Stimulated activated CD4-positive, alpha-beta T cell treated with anti-CD3 and anti-CD28 coated beads, TNF-alpha, amount 100 ng/mL, for 48 hours (primary cell): ENCODE measurements at places on chromosomes 7 and 10.

DNA sequence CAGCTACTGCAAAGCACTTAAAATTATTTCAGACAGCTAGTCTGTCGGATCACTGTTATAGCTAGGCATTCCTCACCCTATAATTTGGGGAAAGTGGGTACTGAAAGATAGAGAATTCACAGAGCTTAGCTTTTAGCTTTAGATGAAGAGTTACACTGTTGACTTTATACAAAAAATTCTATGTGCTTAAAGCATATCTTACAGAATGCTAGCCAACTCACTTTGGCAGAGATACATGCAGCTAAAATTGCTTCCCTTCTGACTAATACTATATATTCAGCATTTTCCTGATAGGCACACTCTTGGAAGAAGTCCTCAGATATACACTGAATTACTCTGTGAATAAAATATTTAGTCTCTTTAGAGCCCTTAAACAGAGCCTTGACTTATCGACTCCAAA is 353.5 kb upstream of the STEAP1 start:
- DNase-seq, result no peak

DNA sequence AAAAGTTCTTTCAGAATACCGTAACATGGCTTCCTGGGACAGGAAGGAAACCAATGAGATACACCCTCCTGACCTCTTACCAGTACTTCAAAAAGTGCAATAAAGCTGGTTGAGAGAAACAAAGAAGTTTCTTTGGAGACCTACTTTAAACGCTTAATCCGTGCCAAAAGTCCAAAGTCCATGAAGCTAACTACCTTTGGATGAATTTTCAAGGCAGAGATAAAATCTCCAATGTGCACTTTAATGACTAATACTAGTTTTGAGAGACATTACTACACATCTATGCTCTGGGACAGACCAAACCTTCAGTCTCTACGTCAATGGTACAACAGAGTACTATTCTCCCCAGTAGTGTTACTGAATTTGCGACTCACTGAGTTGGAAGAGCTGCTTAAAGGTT is 46.1 kb downstream of the UBE2H start:
- no peak for DNase-seq

DNA sequence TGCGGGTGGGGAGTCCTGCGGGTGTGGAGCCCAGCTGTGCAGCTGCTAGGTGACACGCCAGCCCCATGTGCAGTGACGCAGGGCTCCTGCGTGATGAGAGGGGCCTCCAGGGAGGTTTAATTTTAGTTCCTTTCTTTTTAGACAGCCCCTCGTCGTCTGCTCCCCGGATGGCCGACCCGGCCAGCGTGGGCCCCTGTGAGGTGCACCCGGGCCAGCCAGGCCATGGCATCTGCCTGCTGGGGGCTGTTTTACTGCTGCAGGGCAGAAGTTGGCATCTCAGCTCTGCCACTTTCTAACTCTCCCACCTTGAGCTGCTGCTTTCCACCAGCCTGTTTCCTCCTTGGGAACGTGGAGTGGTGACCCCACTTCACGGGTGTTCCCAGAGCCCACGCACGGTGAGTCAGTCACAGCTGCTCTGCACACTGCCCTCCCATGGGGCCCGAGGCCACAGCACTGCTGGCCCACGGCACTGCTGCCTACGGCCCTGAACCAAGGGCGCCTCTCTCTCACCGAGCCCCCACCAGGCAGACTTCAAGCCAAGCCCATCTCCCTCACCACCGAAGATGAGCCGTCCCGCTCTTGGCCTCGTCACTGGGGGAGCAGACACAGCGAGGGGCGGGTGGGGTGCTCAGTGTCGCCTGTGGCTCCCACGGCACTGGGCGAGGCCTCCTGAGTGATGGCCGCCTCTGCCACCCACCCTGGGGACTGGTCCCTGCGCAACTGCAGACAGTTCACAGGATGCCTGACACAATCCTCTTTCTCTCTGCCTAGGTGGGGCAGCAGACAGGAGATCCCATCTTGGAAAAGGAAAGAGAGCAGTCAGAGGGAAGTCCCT is 21.3 kb downstream of the CYP2W1 start:
- no peak for DNase-seq

GRCh38 chr10:3992382-3993178 is 207.6 kb upstream of the KLF6 start:
- no peak for DNase-seq

DNA sequence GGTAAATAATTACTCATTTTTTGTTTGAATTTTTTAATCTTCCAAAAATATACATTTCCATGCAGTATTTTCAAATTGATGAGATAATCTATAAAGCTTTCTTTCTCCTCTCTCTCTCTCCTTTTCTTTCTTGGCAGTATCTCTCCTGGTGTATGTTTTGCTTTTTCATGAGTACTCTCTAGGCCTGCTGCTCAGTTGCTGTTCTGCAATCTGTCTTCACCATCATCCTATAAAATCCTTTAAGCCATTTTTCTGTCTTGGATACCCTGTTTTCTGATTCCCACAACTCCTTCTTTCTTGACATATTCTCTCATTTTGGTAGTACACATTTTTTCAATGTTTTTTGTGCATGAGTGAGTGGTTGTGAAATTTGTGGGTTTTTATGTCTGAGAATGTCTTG is 1558.1 kb upstream of the LRRTM3 start:
- DNase-seq, result no peak

GRCh38 chr7:38694326-38694725 is 63.2 kb upstream of the AMPH start:
- no peak for DNase-seq

GRCh38 chr10:127736915-127737562 is at the start of gene FOXI2:
FOXI2 (plus strand) TSS chr10:127737185; CDS start chr10:127737274, 89 bp downstream.
- no peak for DNase-seq

DNA sequence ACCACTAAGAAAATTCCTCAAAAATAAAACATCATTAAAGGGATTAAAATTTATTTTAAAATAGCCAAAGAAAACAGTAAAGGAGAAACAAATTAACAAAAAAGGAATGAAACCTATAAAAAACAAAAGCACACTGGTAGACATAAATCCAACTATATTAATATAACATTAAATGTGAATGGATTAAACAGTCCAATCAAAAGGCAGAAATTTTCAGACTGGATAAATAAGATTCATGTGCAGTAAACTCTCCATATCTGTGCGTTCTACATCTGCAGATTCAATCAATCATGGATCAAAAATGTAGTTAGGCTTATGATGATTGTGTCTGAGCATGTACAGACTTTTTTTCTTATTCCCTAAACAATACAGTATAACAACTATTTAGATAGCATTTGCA is 42.6 kb downstream of the ZNF518A start:
- no peak for DNase-seq

- DNase-seq, result no peak
These were observed 3.8 kb downstream of the CLIP2 start for GRCh38 chr7:74292757-74293576.

DNA sequence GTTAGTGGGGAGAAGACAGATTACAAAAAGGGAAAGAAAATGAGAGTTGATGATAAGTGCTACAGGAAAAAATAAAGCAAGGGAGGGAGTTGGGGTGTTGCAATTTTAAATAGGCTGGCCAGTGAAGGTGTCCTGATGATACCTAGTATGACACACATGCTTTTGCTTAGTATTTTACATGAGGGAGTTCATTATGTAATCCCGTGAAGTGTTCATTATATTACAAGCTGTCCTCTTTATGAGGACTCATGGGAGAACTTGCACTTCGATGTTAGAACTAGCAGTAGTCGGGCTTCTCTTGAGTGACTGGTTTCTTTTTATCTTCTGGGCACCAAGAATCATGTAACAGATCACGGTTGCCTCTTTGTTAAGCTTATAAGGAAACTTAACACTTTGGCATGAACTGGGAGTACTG is 102.3 kb upstream of the MTPN start:
- no peak for DNase-seq

GRCh38 chr7:1665549-1666316 is 4.3 kb upstream of the ELFN1 start:
- no peak for DNase-seq
